ENCODE measurements at places on chromosomes 11 and 22.

- DNase-seq = no peak
Measured at GRCh38 chr11:7638710-7639642, 34.3 kb downstream of the CYB5R2 start.

DNA sequence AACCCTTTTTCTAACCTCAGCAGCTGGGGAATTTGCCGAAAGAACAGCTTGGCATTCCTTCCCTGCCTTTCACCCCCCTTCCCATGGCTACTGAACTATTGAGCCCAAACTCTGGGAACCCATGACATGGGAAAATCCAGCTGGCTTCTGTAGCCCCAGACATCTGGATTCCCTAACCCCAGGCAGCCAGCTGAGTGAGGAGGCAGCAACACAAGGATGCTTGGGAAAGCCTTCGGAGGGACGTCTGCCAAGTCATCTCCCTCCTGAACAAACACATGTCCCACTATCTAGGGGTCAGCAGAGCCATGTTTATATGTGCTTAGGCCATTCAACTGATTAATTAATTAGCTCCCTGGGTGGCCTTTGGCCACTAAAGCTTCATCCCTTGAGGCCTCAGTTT lies 21.6 kb downstream of the LRRC55 start:
- no peak for DNase-seq

DNA sequence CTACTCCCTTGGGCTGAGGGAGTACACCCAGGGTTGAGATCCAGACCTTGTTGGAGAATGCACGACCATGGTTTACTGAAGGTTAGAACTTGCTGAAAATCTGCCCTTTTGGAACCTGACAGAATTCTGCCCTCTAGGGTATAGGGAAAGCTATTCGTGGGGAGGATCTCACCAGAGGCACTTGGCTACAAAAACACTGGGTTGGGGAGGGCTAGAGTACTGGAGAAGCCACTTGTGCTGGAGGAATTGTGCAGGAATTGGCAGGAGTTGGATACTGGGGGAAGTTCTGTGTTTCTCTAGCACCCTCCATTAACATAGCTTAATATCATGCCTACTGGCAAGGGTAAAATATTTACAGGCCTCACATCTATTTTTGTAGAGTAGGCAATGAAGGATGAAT lies 55.8 kb downstream of the PPME1 start:
- no peak for DNase-seq

- no peak for DNase-seq
Measured at GRCh38 chr11:45150301-45150700, 3.9 kb downstream of the PRDM11 start.

GRCh38 chr11:7046474-7047175 lies 26.3 kb downstream of the NLRP14 start:
- no peak for DNase-seq

GRCh38 chr11:126443120-126443519 lies 87.6 kb downstream of the ST3GAL4 start:
- DNase-seq = peak; percentile 58

- DNase-seq = no peak
Measured at GRCh38 chr22:24153353-24153752, 27.9 kb upstream of the SUSD2 start.

DNA sequence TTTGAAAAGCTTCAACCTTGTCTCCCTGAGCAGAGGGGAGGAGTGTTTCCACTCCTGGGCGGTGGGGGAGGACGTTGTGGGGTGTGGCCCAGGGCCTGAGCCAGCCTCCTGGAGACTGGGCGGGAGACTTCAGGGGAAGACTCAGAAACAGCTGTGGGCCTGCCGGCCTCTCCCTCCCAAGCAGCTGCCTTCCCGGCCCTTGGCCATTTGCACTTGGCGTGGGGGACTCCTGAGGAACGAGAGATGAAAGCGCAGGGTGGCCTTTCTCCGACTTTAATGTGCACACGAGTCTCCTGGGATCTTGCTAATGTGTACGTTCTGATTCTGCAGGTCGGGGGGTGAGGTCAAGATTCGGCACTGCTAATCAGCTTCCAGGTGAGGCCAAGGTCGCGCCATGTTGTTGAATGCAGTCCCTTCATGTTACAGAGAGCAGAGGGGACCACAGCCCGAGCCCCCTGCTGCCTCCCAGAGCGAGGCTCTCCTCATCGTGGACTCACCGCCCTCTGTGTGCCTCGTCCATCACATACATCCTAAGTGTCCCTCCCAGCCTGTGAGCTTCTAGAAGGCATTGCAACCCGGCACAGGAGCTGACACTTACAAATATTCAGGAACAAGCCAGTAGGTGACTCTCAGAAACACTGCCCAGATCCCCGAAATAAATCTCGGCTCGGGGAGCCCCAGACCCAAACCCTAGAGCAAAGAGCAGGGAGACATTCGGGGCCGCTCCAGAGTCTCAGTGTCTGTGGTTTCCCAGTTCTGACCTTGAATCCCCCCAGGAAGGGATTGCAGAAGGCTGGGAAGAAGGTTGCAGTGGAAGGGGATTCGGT lies 7.7 kb downstream of the LIF start:
- peak; percentile 52 for DNase-seq

GRCh38 chr11:77173494-77173893 lies 45.4 kb downstream of the MYO7A start:
- no peak for DNase-seq
